A549 treated with DMSO at 1 μM for 4 hours (cell line): ENCODE measurements at places on chromosomes 2 and 18. TPM values are rescaled to one million over a fixed set of nuclear protein-coding genes. Genes with fewer than 3 reads are reported as not detected.

Gene TXNDC2
- total RNA-seq, result 0.05 to 0.38 TPM (median 0.17 TPM) in 5 replicates

Gene LIMS4
- 0.32 to 0.99 TPM (median 0.59 TPM) in 5 replicates for total RNA-seq

Gene GKN2
- 2.3 to 4.3 TPM (median 3.7 TPM) in 5 replicates for total RNA-seq

Gene ITPRIPL1
- not detected in 5 replicates for total RNA-seq

Gene MZT2A
- total RNA-seq, result 116 to 187 TPM (median 178 TPM) in 5 replicates

Gene ADD2
- total RNA-seq, result 23.1 to 29.2 TPM (median 25.3 TPM) in 5 replicates

Gene FKBP7
- 9.3 to 13.2 TPM (median 10.8 TPM) in 5 replicates for total RNA-seq

Gene FAM124B
- not detected in 5 replicates for total RNA-seq

Gene C2orf80
- not detected in 5 replicates for total RNA-seq

Gene CRYBA2
- 0.18 TPM in 1 of 5 replicates, not detected in the others for total RNA-seq

Gene SP140
- 0.16 to 0.24 TPM (median 0.19 TPM) in 4 of 5 replicates, not detected in the other for total RNA-seq

Gene CNTNAP5
- not detected in 5 replicates for total RNA-seq

Gene CAPN14
- 0.03 to 0.07 TPM (median 0.05 TPM) in 4 of 5 replicates, not detected in the other for total RNA-seq

Gene GALR1
- total RNA-seq, result not detected in 5 replicates

Gene RAMP1
- total RNA-seq, result not detected in 5 replicates

Gene LINC00305
- not detected in 5 replicates for total RNA-seq

Gene CCDC74B
- total RNA-seq, result 6.1 to 7.5 TPM (median 6.6 TPM) in 5 replicates

Gene TMEFF2
- 0.19 to 0.36 TPM (median 0.27 TPM) in 5 replicates for total RNA-seq

Gene GPC1
- 175 to 222 TPM (median 194 TPM) in 5 replicates for total RNA-seq

Gene RGPD4
- 0.02 to 0.08 TPM (median 0.05 TPM) in 4 of 5 replicates, not detected in the other for total RNA-seq

Gene PARD6G
- 1.8 to 3.3 TPM (median 3.1 TPM) in 5 replicates for total RNA-seq

Gene KCNS3
- 1.1 to 1.4 TPM (median 1.2 TPM) in 5 replicates for total RNA-seq

Gene PRKAG3
- not detected in 5 replicates for total RNA-seq

Gene HDLBP
- total RNA-seq, result 269 to 292 TPM (median 283 TPM) in 5 replicates

Gene MALL
- total RNA-seq, result 149 to 172 TPM (median 158 TPM) in 5 replicates

Gene SPC25
- 16.7 to 21.9 TPM (median 20.7 TPM) in 5 replicates for total RNA-seq

Gene RAB6C
- not detected in 5 replicates for total RNA-seq

Gene TP53I3
- 170 to 198 TPM (median 189 TPM) in 5 replicates for total RNA-seq

Gene ABCA12
- 0.16 to 0.24 TPM (median 0.19 TPM) in 5 replicates for total RNA-seq

Gene REG1A
- not detected in 5 replicates for total RNA-seq
